Caki2 (cell line): ENCODE measurements at places on chromosomes 13 and 19. TPM values are rescaled to one million over a fixed set of nuclear protein-coding genes. Genes with fewer than 3 reads are reported as not detected.

DNA sequence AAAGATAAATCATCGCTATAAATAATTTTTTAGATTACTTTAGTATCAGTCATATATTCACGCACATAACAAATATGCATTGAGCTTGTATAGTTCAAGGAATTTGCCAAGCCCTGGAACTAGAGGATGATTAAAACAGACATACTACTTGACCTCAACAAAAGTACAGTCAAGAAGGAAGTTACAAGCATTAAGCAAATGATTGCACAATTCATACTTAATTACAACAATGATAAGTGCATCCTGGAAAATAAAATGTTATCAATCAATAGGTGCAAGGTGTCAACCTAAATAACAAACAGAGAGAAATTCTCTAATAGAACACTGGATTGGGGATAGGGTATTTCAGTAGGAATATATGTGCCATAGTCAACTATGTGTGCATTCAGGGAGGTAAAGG is 491.2 kb downstream of the GPC5 start:
- no peak for DNase-seq

DNA sequence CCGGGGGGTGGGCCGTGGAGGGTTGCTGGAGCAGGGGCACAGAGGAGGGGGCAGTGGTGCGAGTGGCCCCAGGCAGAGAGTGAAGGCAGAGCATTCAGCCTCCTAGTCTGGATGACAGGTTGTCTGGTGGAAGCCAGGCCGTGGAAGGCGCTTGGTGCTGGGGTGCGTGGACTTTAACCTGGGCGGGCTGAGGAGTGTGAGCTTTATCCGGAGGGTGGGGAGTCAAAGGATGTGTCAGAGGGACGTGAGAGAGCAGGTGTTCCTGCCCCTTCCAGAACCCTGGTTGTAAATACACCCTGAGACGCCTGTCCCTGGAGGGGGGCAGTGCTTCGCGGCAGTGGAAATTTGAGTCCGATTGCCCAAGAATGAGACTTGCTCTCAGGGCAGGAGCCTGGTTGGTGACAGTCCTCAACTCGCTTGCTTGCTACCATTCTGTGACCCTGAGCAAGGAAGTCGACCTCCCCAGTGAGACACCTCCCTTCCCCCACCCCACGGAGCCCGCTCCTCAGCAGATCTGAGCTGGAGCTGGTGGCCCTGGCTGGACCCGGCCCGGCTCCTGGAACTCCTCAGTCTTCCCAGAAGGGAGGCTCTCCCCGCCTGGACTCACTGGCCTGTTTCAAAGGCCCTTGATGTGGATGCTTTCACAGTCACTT is 2.3 kb downstream of the SPPL2B start:
- no peak for DNase-seq

DNA sequence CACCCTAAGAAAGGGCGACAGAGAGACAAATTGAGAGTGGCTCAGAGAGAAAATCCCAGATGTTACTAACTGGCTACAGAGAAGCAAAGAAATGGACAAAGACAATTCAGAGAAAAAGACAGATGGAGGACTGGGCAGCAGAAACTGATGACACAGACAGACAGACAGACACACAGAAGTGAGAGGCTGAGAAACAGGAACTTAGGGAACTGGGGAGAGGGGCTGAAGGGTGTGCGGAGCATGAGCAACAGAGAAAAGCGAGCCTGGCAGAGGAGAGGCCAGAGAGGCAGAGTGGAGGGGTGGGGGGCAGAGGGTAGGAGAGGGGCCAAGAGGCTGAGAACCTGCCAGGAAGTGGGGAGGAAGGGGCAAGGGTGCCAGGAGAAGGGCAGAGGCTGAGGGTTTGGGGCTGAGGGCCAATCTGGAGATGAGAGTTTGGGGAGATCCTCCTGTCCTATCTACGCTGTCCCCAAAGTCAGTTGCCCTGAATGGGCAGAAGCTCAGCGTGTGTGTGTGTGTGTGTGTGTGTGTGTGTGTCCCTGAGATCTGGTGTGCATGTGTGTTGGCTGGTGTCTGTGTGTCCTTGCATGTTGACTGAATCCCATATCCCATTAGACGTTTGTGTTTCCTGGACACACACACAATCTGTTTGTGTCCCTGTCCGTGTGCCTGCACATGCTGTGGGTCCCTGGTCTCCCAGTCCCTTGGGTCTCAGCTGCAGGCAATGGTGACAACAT is 5.6 kb upstream of the ERFL start:
- DNase-seq: no peak

GRCh38 chr19:10508707-10509106 is 5.6 kb upstream of the KEAP1 start:
- no peak for DNase-seq

- DNase-seq: no peak
Observed at GRCh38 chr19:42028304-42029216, 34.5 kb upstream of the ATP1A3 start.

GRCh38 chr13:48094404-48094780 is 512 bp downstream of the MED4 start:
- no peak for DNase-seq

Gene ABHD17A
- total RNA-seq: 51.1 and 58.3 TPM in 2 replicates

Gene ZNF296
- total RNA-seq: not detected in 2 replicates

DNA sequence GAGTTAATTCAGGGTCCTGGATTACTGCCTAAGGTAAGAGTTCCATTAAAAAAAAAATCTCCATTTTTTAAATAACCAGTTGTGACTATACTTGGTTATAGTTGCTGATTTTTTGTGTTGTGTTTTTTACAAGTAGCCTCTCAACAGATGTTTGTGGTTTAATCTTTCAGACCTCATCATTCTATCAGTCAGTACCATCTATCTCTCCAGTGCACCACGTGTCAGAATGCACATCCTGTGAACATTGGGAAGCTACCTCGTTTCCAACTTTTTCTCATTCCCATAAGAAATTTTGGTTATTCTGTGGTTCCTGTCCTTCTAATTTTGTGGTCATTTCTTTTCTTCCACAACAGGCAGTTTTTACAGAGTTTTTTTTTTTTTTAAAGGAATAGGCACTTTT is 39.2 kb downstream of the WDFY2 start:
- no peak for DNase-seq

DNA sequence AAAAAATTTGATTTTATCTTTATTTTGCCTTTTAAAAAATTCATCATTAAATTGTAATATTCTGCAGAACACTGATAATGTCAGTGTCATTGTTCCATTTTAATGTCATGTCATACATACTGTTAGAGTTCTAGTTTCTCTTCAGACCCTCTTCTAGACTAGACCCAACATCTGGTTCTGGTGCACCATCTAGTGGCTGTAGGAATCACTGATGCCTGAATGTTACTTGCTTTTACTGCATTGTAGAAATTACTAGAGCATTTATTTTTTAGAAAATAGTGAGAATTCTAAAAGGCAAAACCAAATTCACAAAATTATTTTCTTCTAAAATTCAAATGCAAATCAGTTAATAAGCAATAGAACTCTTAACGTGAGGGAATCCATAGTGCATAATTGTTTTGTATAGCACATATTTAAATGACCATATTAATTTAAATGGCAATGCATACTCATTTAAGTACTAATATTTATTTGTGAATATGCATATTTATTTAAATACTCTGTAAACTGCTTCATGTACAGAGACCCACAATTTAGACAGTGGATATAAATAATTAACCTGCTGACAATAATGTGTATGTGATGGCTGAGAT is 425.7 kb downstream of the KLF12 start:
- DNase-seq: peak; percentile 52

Gene USHBP1
- total RNA-seq: not detected in 2 replicates

GRCh38 chr13:50129706-50130122 is 114.5 kb downstream of the KCNRG start:
- no peak for DNase-seq

DNA sequence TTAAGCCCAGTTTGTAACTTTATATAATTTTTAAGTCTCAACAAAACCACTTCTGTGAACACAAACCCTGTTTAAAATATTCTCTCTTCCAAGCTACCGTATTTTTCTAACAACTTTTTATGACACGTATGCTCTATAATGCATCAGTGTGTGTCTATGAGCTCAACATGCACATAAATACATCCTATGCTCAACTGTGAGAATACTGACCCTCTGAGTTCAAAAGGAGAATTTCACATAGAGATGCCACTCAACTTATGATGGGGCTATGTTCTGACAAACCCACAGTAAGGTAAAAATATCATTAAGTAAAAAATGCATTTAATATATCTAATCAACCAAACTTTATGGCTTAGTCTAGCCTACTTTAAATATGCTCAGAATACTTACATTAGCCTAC is 1139.7 kb upstream of the SPRY2 start:
- no peak for DNase-seq

- no peak for DNase-seq
Observed at GRCh38 chr13:109977212-109977968, 191.0 kb upstream of the IRS2 start.

- no peak for DNase-seq
Observed at GRCh38 chr19:27876976-27877512, 1335.9 kb downstream of the UQCRFS1 start.

GRCh38 chr13:50509771-50510441 is 333.6 kb downstream of the DLEU7 start:
- peak; percentile 38 for DNase-seq

DNA sequence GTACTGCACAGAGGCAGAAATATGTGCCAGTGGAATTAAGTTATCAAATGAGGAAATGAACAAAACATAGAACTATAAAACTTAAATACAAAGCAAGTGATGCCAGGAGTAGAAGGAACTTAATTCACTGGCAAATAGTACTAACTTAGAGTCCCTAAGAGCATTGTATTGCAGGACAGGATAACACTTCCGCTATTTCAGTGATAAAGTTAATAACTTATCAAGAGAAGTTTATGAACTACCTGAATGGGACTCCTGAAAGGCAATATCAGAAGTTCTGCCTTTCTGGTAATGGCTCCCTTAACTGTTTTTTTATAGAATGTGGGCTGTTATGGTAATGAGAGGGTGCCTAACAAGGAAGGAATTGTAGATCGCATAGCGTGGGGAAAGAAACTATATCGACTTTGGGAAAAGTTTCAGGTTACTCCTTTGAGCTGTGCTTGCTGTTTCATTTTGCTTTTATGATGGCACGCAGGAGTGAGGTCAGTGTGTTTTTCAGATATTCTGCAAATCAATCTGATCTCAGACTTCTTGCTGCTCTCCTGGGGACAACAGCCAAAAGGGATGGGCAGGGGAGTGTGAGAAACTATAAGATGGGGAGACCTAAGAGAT is 95.3 kb upstream of the MLNR start:
- no peak for DNase-seq

DNA sequence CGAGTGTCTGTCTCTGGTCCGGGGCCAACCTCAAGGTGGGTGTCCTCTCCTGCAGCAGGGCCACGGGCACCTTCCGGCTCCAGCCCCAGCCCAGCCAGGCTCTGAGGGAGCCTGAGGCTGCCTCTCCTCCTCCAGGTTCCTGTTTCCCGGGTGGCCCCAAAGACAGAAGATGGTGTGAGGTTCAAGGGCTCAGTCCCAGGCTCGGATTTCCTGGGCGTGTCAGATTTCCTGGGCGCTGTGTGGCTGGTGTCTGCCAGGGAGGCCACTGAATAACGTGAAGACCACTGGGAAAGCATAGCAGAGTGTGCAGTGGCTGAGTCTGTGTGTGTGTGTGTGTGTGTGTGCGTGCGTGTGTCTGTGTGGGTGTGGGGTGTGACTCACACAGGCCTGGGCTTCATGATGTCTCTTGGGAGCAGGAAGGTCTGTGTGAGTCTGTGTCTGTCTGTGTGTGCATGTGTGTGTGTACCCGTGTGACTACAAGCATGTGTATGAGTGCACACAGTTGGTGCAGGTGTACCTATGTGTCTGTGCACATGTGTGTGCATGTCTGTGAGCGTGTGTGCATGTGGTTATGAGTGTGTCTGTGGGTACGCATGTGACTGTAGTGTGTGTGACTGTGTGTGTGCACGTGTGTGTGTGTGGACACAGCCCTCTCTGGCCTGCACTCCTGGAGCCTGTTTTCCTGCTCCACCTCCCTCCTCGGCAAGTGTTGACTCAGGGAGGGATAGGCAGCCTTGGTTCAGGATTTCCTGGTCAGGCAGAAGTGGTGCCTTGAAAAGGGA is 28.3 kb downstream of the CEBPA start:
- peak; percentile 47 for DNase-seq

DNA sequence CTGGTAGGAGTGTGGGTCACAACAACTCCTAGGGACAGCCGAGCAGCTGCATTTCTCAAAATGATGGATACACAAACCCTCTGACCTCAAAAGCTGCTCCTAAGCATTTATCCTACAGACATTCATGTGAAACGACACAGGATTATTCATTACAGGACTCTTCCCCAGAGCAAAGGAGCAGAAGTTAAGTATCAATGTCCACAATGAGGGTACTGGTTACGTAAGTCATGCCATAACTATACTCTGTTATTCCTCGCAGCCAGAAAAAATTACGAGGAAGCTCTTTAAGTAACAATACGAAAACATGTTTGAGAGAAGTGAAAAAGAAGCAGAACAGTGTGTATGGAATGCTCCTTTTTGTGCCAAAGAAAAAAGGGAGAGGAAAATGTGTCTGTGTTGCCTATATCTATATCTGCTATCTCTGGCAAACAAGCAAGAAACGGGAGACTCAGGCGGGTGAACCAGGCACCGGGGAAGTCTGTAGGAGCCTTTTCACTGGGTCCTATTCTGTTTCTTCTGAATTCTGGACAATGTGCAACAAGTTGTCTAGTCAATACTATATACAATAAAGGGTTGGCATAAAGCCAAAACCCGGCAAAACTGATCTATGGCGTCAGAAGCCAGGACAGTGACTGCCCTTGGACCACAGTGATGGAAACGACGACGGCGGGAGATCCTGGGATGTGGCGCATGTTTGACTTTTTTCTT is 1.3 kb downstream of the ISOC2 start:
- DNase-seq: no peak

DNA sequence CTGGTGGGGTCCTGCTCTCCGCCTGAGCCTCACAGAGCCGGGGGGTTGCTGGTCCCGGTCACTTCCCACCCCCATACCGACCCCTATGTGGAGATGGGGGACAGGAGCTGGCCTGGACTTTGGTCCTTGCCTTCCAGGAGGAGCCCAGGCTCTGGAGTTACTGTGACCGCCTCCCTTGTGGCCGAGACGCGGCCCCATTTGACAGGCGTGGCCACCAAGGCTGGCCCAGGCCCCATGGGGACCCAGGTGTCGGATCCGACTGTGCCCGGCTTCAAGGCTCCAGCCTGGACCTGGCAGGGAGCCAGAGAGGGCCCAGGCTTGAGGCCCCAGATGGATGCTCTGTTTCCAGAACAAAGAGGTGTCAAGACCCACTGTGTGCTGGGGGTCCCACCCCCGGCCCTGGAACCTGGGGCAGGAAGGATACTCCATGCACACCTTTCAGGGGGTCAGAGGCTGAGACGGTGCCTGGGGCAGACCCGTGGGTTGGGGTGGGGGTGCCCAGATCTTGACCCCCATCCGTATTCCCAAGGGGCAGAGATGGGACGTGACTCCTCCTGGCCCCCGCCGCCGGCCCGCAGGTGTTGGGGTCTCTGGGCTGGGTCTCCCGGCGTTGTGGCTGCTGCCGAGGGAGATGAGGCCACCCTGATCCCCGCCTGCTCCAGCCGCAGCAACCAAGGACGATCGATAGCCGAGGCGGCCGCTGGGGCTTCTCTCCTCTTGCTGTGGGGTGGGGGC is 47.8 kb upstream of the TCF3 start:
- no peak for DNase-seq

GRCh38 chr19:40974633-40975037 is 16.4 kb upstream of the CYP2B6 start:
- DNase-seq: no peak

- DNase-seq: peak; percentile 59
Observed at GRCh38 chr19:38718747-38719543, 25.3 kb downstream of the CAPN12 start.

- no peak for DNase-seq
Observed at GRCh38 chr13:73063166-73063565, 4.4 kb downstream of the KLF5 start.

Gene POLR1G
- 32.3 and 33.2 TPM in 2 replicates for total RNA-seq

Gene RPS16
- total RNA-seq: 76.6 and 151 TPM in 2 replicates

Gene ZIC5
- 1.5 and 3.8 TPM in 2 replicates for total RNA-seq

Gene AMH
- 3.0 and 11.7 TPM in 2 replicates for total RNA-seq

GRCh38 chr19:50607874-50608785 is 31.6 kb downstream of the SYT3 start:
- DNase-seq: no peak
